ENCODE measurements at places on chromosomes 3 and 15.

GRCh38 chr15:78059110-78059839 is 18.2 kb downstream of the TBC1D2B start:
- DNase-seq, result no peak

GRCh38 chr3:131553495-131554247 is 50.9 kb upstream of the MRPL3 start:
- no peak for DNase-seq

GRCh38 chr3:98589331-98590036 is 3.9 kb downstream of the CPOX start:
- DNase-seq, result no peak

- no peak for DNase-seq
Observed at GRCh38 chr3:164851905-164852304, 226.4 kb downstream of the SI start.

GRCh38 chr15:98745179-98745578 is 96.8 kb downstream of the IGF1R start:
- DNase-seq, result no peak

DNA sequence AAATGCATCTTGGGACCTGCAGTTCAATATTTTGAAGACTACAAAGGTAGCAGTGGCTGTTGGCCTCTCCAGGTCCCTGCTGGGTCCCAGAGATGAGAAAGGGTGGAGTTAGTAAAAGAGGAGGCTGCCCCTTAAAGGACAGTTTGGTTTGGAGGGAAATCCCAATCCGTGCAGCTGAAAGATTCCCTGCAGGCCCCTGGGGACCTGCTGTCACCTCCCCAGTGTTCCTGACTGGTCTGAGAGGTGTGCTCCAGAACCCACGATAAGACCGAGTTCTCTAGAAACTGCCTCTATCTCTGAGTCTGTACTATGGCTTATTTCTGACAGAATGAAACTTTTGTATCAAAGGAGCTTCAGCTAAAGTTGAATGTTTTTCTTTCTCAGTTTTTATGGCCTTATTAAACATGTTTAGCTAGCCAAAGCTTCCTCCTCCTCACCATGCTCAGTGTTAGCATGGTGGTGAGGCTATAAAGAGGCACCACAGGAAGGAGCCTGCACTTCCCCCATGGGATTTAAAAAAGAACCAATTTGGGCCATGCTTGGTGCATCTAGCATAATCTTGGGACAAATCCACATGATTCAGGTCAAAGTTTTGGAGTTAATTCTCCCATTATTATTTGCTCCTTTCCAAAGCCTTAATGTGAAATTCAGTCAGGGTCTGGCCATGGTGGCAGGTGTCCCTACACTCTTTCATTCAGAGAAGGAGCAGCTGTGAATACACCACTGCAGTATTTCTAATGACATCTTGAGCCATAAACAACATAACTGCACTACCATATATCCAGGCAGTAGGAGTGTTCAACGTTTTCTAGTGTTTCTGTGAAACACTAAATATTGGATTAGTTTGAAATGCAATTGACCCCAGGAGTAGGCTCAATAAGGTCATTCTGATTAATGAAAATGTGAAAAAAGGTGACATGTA is 74.4 kb downstream of the ATP1B3 start:
- DNase-seq, result no peak

DNA sequence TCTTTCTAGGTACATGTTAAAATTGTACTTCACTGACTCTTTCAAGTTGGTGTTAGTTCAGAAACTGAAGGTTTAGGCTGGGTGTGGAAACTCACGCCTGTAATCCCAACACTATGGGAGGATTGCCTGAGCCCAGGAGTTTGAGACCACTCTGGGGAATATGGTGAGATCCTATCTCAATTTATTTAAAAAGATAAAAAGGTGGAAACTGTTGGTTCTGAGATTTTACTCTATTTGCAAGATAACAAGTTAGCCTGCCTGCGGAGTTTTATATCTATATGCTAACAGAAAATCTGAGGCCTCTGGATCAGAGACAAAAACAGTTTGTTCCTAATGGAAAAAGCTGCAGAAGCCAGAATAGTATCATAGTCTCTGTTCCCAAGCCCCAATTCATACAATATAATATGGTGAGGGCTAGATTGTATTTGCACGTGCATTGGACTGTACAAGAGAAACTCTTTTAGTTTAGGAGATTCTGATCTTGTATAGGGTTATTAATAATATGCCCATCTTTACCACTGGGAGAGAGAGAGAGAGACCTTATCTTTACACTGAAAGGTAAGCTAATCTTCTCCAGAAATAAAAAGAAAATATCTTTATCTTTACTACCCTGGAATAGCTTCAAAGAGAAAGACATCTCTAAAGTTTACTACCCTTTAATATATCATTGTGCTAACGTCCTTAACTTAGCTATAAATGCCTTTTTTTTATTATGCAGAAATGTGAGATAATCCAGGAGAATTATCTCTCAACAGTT is 1267.6 kb downstream of the OTOL1 start:
- DNase-seq, result no peak

GRCh38 chr3:127025456-127025855 is 42.5 kb downstream of the PLXNA1 start:
- no peak for DNase-seq

DNA sequence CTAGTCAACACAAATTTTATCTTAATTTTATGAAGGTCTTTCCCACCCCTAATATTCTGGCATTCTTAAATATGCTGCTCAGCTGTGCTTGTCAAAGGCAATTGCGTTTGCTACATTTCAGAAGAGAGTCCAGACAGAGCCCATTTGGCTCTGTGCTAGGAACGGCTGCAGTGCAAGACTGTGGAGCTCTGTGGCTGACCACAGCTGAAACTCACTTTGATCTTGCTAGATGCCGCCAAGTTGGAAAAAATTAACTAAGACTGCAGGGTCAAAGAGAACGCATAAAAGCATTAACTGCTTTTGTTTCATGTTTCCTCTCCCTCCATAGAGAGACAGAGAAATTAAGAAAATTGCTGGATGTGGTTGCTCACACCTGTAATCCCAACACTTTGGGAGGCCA is 7.6 kb upstream of the PPP1R2 start:
- DNase-seq, result peak; percentile 45

DNA sequence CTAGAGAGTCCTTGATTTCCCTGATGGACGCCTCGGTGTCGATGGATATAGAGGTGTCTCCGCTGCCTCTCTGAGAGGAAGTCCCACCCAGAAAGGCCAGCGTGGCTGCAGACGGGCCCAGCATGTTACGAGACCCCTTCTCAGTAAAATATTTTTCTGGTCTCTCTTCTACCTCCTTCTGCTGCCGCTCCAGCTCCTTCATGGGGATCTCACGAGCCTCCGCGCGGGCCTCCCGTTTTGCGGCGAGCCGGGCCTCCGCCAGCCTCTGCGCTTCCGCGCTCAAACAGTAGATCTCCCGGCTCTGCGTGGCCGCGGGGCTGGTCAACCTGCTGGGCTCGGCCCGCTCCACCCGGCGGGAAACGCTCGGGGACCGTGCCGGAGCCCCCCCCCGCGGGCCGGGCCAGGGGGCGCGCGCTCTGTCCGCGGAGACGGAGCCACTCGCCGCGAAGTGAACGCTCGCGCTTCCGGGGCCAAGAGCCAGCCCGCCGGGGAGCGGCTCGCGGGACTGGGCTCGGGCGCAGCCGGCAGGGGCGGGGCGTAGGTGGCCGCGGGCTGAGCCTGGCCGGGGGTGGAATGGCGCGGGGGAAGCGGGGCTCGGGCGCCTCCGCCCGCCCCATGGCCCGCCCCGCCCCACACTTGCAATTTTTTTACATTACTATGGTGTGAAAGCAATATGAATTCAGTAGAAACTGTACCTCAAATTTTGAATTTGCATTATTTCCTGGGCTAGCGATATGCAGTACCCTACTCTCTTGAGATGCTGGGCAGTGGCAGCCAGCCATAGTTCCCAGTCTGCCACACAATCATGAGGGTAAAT is 10.2 kb upstream of the KCNMB3 start:
- peak; percentile 71 for DNase-seq

DNA sequence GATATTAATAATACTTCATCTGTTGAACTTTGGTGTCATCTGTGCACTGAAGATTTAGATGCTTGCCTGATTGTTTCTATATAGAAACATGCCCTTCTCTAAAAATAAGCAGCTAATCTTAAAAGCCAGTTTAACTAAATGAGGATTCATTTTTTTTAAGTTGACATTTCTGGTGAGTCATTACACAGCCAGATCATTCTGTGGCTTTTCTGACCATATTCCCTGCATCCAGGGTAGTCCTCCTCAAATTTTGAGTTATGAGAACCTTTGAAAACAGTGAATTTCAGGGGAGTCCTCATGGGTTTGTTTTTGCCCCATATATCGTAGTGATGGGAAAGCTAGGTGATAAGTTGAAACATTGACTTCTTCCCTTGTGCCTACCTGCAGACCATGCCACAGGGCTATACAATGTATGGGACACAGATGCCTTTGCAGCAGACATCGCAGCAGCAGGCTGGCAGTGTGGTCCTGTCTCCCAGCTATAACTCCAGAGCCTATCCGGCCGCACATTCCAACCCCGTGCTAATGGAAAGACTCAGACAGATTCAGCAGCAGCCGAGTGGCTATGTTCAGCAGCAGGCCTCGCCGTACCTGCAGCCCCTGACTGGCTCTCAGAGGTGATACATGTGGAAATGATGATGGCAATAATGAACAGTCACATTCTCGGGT is 26.5 kb upstream of the P2RY12 start:
- DNase-seq, result no peak

DNA sequence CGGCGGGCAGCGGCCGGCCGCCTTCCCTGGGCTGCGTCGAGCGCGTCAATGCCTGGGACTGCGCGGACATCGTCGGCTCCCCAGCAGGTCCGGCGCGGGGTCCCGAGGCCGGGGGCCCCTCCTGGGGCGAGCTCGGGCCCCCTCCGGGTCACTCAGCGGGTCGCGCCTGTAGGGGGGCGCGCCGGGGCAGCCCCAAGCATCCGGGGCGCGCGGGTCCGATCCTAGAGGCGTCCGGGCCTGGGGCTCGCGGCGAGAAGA is 725 bp downstream of the TLE3 start:
- DNase-seq, result no peak

- no peak for DNase-seq
Observed at GRCh38 chr3:134885877-134886621, 91.0 kb downstream of the EPHB1 start.

DNA sequence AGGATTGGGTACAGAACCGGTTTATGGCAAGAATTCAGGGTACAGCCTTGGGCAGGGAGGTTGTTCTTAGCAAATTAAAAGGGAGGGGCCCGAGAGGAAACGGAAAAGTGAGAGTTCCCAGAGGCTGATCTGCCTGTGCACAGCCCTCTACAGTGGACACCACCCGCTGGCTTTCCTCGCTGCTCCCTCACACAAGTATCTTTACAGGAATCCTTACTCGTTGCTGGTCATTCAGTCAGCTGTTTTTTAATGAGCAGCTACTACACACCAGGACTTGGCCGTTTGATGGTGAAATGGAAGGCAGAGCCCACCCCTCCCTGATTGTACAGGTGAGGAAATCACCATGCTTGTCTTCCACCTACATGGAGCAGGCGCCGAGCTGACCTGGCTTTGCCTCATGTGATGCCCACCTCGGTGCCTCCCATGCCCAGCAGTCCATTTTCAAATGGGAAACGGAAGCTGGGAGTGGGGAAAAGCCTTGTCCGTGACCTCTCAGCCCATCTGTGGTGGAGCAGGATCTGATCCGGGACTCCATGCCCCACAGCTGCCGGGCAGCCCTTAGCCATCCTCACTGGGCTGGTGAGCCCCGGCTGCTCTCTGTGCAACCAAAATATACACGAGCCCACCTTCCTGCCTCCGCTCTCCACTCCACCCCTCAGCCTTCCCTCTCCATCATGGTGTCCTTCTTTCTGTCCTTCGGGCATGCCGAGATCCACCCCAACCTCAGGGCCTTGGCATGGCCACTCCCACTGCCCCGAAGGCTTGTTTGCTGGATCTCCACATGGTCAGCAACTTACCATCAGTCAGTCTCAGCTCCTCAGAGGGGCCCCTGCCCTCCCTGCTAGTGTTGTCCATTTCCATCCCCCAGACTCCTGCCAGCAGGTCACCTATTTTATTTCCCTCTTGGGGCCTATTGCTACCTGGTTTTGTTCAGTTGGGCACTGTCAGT is 33.3 kb upstream of the FGD5 start:
- no peak for DNase-seq

- no peak for DNase-seq
Observed at GRCh38 chr15:57677204-57677603, 29.3 kb upstream of the POLR2M start.

- DNase-seq, result no peak
Observed at GRCh38 chr3:124657138-124657537, 73.1 kb upstream of the UMPS start.

- no peak for DNase-seq
Observed at GRCh38 chr3:4841225-4841624, 138.0 kb upstream of the BHLHE40 start.

GRCh38 chr3:128395500-128396162 is 71.1 kb downstream of the DNAJB8 start:
- DNase-seq, result no peak

DNA sequence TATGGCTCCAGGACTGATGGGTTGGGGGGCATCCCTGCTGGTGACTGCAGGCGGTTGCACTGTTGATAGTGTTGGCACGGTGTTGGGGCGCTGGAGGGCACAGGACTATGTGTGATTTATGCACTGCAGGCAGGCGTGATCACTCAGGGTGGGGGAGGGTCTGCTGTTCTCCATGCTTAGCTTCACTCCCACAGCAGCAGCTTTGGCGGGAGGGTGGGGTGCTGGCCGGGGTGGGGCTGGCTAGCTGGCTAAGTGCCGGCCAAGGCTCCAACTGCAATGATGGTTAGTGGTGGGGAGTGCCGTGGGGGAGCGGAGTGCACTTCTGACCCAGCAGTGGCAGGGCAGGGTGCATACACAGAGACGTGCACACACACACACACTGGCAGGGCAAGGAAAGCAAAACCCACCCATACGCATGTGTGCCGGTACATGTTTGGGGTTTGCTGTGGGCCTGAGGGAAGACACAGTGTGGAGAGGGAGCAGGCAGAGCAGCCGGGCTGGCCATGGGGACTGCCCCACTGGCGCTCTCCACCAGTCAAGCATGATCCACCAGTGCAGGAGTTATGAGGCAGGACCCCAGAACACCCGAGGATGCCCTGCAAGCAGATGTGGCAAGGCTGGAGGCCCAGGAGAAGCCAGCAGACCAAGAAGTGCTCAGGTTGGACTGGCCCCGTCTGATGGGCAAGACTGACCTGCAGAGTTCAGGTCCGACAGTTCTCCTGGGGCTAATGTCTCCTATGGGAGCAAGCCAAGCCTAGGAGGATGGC is 16.5 kb upstream of the FGF7 start:
- no peak for DNase-seq

DNA sequence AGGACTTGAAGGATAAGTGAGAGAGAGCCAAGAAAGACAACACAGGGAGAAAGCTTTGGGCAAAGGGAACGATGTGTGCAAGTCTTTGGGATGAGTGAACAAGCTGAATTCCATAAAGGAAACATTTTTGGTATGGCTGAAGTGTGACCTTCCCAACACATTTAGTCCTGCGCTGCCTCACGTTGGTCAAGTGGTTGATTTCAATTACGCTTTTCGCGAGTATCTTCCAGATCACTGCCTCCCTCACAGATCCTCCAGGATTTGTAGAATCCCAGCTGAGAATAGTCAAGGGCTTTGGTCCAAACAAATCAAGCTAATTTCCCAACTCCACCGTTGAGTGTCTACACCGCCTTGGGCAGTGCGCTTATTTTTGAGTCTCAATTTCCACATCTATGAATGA is 338.4 kb upstream of the ADAMTS9 start:
- DNase-seq, result no peak

- no peak for DNase-seq
Observed at GRCh38 chr15:62935300-62936081, 107.1 kb upstream of the TPM1 start.

- DNase-seq, result no peak
Observed at GRCh38 chr15:98715890-98716443, 67.6 kb downstream of the IGF1R start.

All from stimulated activated naive CD8-positive, alpha-beta T cell treated with anti-CD3 and anti-CD28 coated beads, Interleukin-15, Interleukin-2, amounts not matched to agents 100 U/mL and 50 U/mL, for 24 hours (primary cell).